ENCODE measurements at places on chromosomes 4 and X. TPM values are rescaled to one million over a fixed set of nuclear protein-coding genes. Genes with fewer than 3 reads are reported as not detected.

DNA sequence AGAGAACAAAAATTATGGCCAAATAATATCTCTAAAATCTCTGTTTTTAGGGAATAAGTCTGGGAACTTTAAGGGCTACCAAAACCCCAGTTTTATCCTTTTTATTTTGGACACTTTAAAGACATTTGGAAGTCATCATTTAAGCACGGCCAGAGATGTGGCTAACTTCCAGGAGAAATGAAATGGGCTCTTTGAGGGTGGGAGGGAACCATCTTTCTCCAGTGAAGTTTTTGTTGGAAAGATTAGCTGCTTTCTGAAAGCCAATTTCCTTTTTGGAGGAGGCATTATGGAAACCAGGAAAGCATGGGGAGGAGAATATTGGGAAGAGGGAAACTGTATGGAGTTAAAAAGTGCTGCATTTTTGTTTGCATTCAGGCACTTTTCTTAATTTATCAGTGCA lies 4.8 kb downstream of the VSIG1 start:
- DNase-seq = no peak

Gene VSIG4
- polyA plus RNA-seq = 15.9 TPM

- no peak for DNase-seq
Measured at GRCh38 chr4:57013543-57014120, 34.9 kb downstream of the POLR2B start.

DNA sequence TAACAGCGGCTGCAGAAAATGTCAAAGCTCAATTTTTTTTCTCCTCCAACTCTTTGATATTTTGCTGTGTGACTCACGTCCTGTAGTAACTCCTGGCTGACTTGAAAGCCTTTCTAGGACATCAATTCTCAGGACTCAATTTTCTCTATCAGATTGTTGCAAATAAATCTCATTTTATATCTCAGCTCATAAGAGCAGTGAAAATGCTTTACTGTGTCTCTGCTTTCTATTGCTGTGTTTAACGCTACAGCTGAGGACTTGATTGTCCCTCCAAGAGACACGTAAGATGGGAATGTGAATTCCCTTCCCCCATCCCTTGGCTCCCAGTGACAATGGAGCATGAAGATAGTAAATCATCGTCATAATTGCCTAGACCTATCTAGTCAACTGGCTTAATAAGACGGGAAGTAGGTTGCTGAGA lies 20.5 kb upstream of the CBR4 start:
- no peak for DNase-seq

Gene HSFX3
- polyA plus RNA-seq = not detected

- no peak for DNase-seq
Measured at GRCh38 chr4:165199286-165199685, 8.1 kb upstream of the KLHL2 start.

Data from kidney (tissue), 22 donors.